Regular cardiac myocyte (primary cell): ENCODE measurements at places on chromosomes 16 and 17. TPM values are rescaled to one million over a fixed set of nuclear protein-coding genes. Genes with fewer than 3 reads are reported as not detected.

The KCNJ12 gene
- 0.38 and 1.7 TPM in 2 replicates for total RNA-seq

The SEC14L5 gene
- total RNA-seq = 0.28 TPM in 1 of 2 replicates, not detected in the other

The CES2 gene
- total RNA-seq = 16.1 and 19.2 TPM in 2 replicates

The OR3A3 gene
- not detected in 2 replicates for total RNA-seq

The PIPOX gene
- total RNA-seq = 0.96 and 5.1 TPM in 2 replicates

The POLR3E gene
- total RNA-seq = 43.1 and 43.5 TPM in 2 replicates

The HOXB4 gene
- total RNA-seq = 0.85 and 0.96 TPM in 2 replicates

The SLC9A5 gene
- 1.2 and 2.3 TPM in 2 replicates for total RNA-seq

The RNF112 gene
- total RNA-seq = 0.58 and 0.85 TPM in 2 replicates

The CD79B gene
- 1.1 and 5.4 TPM in 2 replicates for total RNA-seq

The IGFALS gene
- total RNA-seq = not detected in 2 replicates

The GNG13 gene
- total RNA-seq = not detected in 2 replicates

The FBXW10B gene
- total RNA-seq = under 0.01 TPM in 2 replicates

The ENO3 gene
- 3.4 and 3.5 TPM in 2 replicates for total RNA-seq

The RGS11 gene
- 0.38 and 2.3 TPM in 2 replicates for total RNA-seq

The SLC13A2 gene
- not detected in 2 replicates for total RNA-seq

The TAT gene
- not detected in 2 replicates for total RNA-seq

The EPX gene
- total RNA-seq = not detected in 2 replicates
